ENCODE measurements at places on chromosomes 6 and 20. TPM values are rescaled to one million over a fixed set of nuclear protein-coding genes. Genes with fewer than 3 reads are reported as not detected.

PSORS1C2 gene
- polyA plus RNA-seq: not detected

DNA sequence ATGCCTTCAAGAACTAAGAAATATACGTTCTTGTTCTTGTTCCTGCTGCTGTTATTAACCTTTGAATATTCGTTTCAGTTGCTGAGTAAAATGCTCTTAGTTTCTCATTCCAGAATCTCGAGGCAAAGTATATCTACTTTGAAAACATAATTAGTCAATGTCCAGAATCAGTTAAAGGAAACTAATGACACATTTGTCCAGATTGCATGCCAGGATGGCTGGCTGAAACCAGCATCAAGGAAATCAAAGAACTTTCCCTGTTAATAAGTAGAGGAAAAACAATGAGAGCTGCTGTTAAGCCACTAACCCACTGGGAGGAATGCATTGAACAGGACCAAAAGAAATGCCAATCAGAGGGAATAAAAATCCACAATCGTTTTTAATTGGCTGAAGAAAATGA, 196.9 kb downstream of the ALDH8A1 start:
- DNase-seq: no peak

ADGRG6 gene
- 26.8 TPM for polyA plus RNA-seq

APOBEC2 gene
- not detected for polyA plus RNA-seq

- no peak for DNase-seq
Observed at GRCh38 chr6:31053873-31054272, 43.6 kb downstream of the MUC22 start.

DNA sequence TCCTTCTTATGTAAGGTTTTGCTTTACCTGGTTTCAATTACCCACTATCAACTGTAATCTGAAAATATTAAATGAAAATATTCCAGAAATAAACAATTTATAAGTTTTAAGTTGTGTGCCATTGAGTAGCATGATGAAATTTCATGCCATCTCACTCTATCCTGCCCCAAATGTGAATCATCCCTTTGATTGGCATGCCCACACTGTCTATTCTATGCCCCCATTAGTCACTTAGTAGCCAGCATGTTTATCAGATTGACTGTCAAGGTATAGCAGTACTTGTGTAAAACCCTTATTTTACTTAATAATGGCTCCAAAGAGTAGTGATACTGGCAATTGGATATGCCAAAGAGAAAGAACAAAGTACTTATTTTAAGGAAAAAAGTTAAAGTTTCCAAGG, 403.8 kb downstream of the ADGRB3 start:
- no peak for DNase-seq

- no peak for DNase-seq
Observed at GRCh38 chr6:107670792-107671199, 153.3 kb downstream of the SCML4 start.

DNA sequence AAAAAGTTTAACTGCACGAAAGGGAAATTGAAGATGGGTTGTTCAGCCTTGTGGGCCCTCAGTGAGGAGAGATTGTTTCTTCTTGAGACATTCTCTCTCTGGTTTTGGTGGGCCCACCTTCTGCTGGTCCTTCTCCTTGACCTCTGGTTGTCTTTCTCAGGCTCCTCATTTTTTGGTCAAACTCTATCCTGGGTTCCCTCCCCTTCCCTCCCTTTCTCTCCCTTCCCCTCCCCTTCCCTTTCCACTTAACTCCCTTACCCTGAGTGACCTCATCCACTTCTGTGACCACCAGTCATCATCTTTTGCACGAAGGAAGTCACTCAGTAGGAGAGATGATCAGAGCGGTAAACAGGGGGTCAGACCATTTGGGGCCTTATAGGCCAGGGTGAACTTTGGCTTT, 71.5 kb upstream of the RALY start:
- DNase-seq: no peak

DNA sequence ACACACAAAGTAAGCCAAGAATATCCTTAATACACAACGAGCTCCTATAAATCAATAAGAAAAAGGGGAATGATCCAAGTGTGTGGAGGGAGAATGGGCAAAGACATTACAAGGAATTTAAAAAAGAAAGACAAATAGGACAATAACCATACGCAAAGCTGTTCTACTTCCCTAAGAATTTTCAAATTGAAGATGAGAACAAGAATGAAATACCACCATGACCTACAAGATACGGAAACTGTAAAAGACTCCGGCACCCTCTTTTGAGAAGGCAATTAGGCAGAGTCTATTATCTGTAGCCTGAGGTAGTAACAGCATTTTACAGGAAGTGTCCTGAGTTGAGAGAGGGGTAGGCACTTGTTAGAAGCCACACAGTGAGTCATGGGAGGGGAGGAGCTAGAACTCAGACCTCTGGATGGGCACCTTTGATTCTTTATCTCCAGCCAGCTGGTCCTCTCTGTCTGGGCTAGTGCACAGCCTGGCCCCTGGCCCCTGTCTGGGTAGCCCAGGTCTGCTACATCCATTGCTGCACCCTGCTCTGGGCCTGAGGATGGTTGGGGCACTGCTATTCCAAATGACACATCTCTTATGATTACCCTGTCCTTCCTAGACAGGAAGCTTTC, 15.3 kb downstream of the RSPO4 start:
- no peak for DNase-seq

HCK gene
- 1.9 TPM for polyA plus RNA-seq

DNA sequence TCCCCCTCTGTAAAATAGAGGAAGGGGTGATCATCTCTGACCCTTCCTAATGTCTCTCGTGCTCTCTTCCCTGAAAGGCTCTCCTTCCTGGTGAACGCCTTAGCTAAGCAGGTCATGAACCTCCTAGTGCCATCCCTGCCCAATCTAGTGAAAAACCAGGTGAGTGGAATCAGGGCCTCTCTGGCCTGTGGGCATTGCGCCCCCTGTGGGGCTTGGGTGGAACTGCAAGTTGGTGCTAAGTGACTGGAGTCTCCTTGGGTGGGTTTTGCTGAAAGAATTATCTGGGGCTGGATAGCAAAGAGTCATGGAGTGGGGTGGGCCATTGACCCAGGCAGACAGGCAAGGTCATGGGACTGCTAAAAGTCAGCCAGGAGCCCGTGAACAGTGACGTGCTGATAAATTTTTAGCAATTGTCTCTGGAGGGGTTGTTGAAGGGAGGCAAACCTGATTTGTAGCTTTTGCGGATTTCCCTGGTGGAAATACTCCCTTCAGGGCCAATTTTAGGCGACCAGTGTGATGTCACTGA, 8.9 kb downstream of the BPIFB1 start:
- DNase-seq: no peak

GRCh38 chr6:3592371-3592941, 135.6 kb upstream of the SLC22A23 start:
- DNase-seq: no peak

DNA sequence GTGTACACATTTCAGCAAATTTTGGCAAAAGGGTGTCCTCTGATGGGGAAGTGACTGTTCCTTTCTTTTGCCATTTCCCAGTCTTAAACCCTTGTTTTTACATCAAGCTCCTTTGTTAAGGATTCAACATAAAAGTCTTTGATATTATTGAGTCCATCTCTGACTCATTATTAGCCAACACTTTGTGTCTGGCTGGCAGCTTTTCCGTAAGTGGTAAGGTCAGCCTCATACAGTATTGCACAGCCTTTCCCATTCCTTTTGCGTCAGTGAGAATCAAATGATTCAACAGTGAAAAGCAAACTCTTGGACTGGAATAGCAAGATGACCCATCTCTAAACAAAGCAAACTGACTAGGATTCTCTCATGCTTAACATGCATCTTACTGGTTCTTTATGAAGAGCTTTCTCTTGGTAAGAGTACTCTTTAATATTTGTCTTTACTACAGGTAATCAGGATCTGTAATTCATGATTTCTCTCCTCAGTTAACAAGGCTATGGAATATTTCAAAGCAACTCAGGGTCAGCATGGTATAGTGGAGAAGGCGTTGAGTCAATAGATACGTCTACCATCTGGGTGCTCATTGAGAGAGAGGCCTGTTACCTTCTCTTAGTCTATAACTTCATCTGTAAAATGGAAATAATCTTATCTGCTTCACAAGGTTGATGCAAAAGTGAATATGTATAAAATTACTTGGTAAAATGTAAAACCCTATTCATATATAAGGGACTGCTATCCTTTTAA, 183.6 kb downstream of the PRL start:
- DNase-seq: no peak

- DNase-seq: no peak
Observed at GRCh38 chr6:34393191-34393965, 909 bp upstream of the NUDT3 start.

DNA sequence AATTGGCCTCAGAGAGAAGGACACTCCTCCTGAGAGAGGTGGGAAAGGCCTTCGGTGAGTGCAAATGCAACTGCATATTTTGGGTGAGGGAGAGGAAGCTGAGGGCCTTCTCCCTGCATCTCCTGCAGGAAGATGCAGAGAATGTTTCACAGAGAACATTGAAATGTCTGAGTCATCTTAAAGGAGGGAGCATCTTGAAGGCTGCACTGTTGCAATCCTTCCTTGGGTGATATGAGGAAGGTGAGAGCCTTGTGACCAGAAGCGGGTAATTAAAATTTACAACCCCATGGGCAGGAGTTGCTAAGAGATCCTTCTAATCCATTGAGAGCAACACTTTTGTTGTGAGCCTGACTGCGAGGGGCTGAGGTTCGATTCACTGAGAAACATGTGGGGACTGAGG, 375.7 kb upstream of the MARCKS start:
- no peak for DNase-seq

DNA sequence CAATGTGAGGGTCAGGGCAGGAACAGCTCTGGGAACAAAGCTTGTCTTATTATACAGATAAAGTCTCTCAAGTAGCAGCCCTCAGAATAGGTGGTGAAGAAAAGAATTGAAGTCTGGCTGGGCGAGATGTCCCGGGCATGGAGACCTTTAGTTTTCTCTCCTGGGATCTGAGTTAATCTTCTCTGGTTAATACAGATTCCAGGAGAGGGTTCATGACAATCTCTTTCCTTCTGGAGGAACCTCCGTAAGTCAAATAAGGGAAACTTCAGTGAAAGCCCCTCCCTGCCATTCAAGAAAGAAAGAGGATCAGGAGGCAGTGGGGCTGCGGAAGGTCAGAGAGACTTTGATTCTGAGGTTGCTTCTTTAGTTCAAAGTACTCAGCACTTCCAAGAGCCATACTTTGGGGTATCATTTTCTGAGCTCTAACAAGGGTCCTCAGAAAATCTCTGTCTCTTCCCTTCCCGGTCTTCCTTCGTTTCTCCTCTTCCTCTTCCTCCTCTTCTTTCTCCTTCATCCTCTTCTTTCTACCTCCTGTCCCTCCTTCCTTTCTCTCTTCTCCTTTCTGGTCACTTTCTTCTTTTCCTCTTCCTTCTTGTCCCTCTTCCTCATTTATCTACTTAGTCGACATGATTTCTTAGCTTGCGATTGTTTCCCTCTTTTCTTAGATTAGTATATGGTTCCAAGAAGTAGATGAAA, 4.6 kb upstream of the ZNF184 start:
- DNase-seq: no peak

FRS3 gene
- polyA plus RNA-seq: 8.0 TPM

DNA sequence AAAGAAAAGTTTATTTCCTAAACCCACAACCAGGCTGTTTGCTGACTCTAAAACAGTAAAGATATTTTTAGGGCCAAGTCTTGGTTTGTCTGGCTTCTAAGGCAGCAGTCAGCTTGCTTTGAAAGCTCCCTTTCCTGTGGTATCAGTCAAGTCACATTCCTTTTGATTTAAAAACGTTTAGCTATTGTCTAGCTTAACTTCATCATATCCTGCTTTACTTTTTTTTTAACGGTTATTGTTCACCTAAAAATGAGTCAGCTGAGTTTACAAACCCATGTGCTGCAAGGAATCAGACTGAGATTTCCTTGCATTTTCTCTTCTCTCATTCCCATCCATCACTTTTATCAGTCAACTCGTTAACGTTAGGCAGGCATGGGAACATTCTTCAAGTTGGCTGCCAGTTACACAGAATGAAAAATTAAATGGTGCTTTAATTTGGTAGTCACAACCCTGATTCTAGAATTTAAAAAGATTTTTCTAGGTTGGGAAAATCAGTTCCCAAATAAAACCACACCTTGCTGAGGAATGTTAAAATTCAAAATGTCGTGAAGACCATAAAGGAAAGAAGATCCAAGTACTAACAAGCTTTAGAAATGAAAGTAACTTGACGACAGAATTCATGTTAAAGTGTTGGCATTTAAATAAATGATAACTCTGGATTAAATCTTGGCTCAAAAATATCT, 45.9 kb downstream of the ELOVL5 start:
- no peak for DNase-seq

GRCh38 chr20:47358039-47358671, 1.7 kb upstream of the ZMYND8 start:
- DNase-seq: no peak

DNA sequence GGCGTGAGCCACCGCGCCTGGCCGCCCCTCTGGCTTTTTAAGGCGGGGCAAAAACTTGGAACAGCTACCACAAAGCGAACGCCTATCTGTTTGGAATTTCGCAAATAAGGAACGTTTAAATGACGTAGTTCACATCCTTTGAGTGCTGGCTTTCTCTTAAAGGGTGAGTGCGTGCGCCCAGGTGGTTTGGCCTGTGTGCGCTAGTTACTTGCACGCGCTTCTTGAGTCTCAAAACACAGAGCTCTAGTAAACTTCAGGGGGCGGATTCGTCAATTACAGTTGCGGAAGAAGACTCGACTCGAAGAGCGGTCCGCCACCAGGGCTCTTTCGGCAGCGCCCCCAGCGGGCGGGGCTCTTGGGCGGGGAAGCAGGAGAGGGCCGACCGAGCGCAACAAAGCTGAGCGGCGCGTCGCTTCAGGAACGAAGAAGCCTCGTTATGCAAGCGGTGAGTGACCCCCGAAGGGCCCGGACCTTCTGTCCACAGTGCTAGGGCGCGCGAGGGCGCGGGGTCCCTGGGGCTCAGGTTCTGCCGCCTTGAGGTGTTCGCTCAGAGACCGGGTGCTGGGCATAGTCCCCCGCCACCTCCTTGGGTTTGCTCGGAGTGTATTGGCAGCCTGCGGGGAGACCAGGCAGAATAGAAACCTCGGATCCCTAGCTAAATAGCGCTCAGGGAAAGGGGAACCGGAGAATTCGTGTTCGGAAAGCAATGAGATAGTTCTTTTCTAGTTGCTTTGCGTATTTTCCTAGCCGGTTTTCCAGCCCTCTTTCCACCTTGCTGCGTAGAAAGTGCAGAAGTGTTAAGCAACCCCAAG, at the start of gene SYCP2L:
TSS of gene SYCP2L (plus strand) at position 362 of the 812 bp plus-strand sequence. CDS start at position 437, 75 bp downstream.
- DNase-seq: no peak

DNA sequence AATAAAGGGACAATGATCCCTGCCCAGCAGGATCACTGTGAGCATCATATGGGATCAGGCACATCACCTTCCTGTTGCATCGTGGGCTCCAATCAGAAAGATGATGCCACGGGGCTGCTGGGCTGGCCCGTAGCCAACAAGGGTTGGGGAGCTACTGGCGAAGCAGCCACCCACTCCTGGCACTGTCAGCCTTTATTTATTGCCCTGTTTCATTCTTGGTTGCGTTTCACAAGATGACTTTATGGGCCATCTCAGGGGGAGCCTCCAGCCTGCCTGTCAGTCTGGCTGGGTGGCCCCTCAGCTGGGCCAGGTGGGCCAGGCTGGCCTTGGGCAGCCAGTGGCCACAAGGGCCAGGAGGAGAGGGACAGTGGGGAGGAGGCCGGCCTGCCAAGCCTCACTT, 17.3 kb downstream of the VSTM2L start:
- DNase-seq: no peak

GRCh38 chr6:70456735-70457134, 43.4 kb downstream of the FAM135A start:
- no peak for DNase-seq

FGD2 gene
- 4.4 TPM for polyA plus RNA-seq

Measured in left renal cortex interstitium (tissue), 4 donors.